ENCODE measurements at places on chromosomes 4 and X.

GRCh38 chr4:159545556-159545955 lies 442.7 kb downstream of the RAPGEF2 start:
- DNase-seq: no peak

GRCh38 chrX:149527705-149528104 lies 13.1 kb upstream of the EOLA1 start:
- peak; percentile 4 for DNase-seq

DNA sequence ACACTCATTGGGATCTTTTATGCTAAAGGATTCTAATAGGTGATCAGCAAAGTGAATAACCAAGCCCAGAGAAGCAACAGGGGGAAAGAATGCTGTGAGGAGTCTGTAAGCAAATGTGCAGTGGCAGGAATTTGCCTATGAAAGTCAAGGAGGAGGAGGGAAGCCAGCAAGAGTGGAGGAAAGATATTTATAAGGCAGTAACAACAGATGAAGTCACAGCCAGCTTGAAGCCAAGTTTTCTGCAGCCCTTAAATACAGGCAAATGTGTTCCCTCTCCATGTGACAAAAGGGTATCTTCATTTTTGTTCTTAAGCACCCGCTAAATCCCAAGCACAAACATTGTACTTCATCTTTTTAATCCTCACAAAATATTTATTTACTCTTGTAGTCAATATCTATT lies 275.0 kb upstream of the CLNK start:
- peak; percentile 20 for DNase-seq

DNA sequence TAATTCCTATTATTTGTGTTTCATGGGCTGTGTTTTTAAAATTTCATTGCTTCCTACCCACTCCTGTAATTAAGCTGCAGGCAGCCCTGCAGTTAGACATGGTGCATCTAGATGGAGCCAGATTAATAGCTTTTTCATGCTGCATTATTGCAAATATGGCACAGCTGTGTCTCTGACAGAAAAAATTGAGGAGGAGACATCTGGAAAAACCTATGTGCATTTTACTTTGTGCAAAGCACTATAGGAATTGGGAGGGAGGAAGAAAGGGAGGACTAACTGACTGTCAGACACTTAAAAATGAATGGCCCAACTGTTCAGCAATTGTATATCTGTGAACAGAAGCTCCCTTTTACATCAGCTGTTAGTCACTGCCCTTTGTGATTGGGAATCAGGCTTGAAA lies 8.1 kb upstream of the RPGR start:
- no peak for DNase-seq

GRCh38 chr4:11698033-11698432 lies 269.3 kb upstream of the HS3ST1 start:
- no peak for DNase-seq

All from NCI-H526 treated with DMSO at 0.1 percent for 48 hours (cell line).